ENCODE measurements at places on chromosomes 5 and 9.

DNA sequence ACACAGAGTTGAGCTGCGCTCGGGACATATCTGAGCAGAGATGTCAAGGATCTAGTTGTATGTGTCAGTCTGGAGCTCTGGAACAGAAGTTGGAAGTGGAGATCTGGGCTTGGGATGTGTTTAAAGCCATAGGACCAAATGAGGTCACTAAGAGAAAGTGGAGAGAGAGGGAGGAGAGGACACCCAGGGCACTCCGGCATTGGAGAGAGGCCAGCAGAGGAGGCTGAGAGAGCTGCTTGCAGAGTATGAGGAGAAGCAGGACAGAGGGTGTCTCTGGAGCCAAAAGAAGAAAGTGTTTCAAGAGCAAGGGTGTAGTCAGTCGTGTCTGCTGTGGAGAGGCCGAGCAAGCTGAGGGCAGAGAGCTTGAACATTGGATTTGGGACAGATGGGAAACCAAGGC is 34.7 kb downstream of the ARHGEF37 start:
- DNase-seq = no peak

DNA sequence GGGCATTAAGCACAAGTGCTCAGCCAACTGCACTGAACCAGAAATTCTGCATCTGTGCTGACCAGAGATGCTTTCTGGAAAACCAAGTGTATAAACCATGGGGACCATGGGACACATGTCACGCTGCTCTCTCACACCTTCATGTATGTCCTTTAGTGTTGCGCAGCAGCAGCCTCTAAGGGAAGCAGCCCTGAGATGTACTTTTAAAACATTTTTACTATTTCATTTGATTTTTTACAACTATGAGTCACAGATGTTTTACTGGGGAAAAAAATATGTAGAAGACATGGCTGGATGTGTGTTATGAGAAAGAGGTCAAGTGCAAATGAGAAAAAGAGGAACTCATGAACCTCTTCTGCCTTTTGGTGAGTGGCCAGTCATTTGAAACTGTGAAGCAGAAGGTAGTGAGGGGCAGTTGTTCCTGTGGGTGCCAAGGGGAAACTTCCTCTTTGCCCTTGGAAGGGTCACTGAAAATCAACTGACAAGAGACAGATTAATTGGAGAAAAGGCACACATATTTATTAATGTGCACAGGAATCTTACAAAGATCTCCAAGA is 31.4 kb upstream of the SYK start:
- DNase-seq = no peak

GRCh38 chr5:144712090-144712489 is 541.4 kb downstream of the KCTD16 start:
- no peak for DNase-seq

DNA sequence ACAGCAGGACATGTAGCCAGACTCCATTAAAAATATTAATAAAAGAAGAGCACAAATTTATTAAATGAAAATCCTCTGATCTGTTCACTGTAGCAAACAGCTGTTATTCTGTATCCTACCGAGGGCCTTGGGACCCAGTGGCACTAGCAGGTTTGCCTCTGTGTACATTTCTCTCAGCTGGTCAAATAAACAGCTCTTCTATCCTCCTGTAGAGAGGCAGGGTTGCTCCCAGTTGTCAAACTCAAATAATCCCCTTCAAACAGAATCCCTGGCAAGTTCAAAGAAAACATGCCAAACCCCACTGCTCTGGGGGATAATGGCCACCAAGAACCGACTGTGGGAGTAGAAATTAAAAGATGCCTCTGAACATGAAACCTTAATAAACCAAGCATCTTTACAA is 1262.0 kb upstream of the DMAC1 start:
- no peak for DNase-seq

- DNase-seq = no peak
Measured at GRCh38 chr5:51684794-51685355, 301.6 kb downstream of the ISL1 start.

GRCh38 chr5:40490464-40491111 is 189.1 kb upstream of the PTGER4 start:
- no peak for DNase-seq

DNA sequence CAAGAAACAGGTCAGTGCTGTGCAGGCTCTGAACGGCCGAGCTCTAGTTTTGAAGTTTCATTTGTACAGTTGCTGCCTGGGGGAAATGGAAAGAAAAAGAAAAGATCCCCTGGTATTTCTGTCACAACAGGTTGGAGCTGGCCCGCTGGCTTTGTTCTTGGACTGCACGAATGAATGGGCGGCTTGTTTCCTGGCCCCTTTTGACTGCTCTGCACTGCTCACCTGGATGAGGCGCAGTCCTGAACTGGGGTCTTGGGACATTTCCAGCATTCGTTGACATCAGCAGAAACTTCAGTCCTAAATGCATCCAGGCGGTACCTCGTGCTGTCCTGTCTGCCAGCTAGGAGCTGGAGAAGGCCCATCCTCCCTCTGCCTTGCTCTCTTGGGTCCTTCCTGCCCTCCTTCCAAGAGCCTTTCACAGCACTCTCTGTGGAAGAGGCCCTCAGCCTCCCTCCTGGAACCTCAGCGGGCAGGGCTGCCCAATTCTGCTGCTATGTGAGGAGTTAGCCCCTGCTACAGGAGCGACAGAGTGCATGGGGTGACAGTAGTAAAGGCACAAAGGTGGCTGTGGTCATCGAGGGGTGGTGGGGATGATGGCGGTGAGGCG is 189.2 kb downstream of the FSTL4 start:
- no peak for DNase-seq

DNA sequence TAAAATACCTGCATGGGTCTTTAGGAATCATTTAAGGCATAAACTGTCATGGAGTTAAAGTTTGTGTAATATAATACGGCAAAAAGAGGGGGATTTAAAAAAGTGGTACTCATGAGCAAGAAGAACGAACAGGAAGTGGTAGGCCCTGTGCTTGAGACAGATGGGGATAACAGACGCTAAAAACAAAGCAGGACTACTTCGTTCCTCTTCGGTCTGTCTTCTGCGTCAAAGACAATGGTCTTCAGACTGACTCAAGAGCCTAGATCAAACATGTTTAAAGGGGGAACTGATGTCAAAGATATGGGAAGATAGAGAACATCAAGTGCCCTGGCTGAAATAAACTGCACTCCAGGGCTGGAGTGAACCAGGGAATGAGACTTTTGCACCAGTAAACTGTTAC is 59.8 kb upstream of the RFX3 start:
- no peak for DNase-seq

DNA sequence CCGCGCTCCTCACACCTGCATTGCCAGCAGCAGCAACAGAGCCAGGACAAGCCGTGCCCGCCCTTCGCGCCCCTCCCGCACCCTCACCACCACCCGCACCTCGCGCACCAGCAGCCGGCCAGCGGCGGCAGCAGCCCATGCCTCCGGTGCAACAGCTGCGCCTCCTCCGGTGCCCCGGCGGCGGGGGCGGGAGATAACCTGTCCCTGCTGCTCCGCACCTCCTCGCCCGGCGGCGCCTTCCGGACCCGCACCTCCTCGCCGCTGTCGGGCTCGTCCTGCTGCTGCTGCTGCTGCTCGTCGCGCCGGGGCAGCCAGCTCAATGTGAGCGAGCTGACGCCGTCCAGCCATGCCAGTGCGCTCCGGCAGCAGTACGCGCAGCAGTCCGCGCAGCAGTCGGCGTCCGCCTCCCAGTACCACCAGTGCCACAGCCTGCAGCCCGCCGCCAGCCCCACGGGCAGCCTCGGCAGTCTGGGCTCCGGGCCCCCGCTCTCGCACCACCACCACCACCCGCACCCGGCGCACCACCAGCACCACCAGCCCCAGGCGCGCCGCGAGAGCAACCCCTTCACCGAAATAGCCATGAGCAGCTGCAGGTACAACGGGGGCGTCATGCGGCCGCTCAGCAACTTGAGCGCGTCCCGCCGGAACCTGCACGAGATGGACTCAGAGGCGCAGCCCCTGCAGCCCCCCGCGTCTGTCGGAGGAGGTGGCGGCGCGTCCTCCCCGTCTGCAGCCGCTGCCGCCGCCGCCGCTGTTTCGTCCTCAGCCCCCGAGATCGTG is 517 bp downstream of the KCNN2 start:
- DNase-seq = no peak

DNA sequence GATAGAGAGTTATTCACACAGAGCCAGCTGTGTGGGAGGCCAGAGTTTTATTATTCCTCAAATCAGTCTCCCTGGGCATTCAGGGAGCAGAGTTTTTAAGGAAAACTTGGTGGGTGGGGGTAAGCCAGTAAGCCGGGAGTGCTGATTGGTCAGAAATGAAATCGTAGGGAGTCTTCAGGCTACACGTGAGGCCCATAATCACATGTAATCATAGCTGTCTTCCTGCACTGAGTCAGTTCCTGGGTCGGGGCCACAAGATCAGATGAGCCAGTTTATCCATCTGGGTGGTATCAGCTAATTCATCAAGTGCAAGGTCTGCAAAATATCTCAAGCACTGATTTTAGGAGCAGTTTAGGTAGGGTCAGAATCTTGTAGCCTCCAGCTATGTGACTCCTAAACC is 10.8 kb upstream of the TTC39B start:
- no peak for DNase-seq

- DNase-seq = peak; percentile 36
Measured at GRCh38 chr9:112074250-112075008, 100.7 kb downstream of the SUSD1 start.

Data from caudate nucleus (tissue), 63 donors.